ENCODE measurements at places on chromosomes 11 and 22.

DNA sequence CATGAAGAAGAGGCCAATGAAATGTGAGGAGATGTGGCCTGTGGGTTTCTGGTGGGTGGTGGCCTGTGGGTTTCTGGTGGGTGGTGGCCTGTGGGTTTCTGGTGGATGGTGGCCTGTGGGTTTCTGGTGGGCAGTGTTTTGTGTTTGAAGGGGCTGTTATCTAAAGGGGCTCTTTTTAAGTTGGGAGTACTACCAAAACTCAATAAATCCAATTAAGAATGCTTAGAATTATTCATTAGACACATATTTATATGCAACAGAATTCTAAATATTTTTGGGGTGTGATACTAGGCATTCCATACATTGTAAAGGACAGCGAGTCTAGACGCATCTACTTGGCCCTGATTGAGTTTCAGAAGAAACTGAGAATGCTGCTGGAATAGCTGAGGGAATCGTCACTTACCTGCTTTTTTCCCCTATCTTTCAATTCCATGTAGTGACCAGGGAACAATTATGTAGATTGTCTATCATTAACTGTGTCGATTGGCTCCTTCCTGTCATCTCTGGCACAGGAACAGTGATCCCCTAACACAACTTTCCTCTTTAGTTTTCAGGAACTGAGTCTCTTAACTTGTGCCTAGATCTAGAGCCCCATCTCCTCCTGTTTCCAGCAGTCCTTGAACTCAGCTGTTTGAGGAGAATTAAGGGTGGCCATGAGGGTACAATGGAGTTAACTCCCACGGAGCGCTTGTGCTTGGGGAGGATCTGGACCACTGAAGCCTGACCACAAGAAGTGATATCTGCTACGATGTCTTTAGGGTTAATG is 37.3 kb upstream of the TOP3B start:
- no peak for DNase-seq

DNA sequence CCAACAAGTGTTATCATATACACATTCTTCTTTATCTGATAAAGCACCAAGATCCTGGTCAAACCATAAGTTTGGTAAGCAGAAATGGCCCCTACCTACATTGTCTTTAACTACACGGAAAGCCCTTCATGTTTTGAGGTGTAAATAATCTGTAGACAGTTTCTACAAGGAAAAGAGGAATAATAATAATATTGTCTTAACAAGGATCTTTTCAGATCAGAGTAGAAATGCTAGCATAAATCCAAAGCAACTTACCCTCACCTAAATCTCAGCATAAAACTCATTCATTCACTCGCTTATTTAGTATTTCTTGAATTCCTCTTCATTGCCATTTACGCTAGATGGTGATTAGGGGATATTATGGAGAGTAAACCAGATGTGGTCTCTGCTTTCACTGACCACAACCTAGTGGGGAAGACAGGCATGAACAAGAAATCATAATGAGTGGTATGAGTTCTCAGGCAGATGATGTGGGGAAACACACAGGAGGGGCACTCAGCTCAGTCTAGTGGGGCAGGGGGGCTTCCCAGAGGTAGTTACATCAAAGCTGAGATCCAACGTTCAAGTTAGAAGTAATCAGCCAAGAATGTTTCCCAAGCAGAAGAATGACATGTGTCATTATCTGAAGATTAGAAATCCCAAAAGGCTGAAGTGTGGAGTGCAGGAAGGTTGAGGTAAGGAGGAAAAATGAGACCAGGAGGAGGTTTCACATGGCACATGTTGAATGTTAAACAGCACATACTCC is 65.4 kb upstream of the ZC3H12C start:
- DNase-seq: no peak

DNA sequence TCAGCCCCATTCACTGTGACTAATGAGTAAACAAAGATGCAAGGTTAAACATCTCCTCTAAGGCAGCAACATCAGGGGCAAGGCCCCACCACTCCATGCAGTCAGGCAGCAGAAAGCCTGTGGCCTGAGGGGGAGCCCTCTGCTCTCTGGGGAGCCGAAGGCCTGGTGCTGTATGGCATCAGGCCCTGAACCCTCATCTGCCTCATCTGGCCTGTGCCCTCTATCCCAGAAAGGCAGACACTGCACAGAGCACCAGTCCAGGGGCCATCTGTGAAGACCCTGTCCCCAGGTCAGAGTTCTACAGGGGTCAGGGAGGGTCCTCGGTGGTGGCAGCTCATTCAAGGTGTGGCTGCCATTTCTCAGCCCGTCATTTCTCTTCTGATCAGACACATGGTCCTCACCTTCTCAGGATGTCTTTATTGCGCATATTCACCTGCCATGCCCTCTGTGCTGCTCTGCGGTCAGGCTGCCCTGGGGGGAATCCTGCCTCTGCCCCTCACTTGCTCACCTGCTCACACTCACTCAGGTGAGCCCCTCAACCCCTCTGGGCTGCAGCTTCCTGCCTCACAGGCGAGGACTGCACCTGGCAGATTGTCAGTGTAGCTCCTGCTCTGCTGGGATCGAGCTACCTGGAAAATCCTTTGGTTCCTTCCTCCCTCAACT is 103.1 kb upstream of the PITPNB start:
- DNase-seq: no peak

DNA sequence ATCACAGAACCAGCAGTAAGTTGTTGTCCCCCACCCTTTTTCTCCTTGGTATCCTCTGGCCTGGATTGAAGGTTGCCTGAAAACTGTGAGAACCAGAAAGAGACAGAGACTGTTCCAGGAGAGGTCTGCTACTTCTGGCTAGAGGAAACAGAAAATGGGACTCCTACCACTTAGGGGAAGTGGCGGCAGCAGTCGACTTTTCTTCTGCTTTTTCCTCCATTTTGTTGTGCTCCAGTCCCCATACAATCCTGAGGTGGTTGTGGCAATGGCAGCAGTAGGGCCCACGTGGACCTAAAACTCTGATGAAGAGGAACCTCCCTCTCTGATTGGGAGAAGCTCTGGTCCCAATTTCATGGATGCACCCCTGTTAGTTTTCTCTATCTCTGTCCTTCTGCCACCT is 76.0 kb upstream of the SORL1 start:
- DNase-seq: no peak

Data from Caco-2 (cell line).